ENCODE measurements at places on chromosomes 13 and 19.

- no peak for DNase-seq
Observed at GRCh38 chr13:63409791-63410351, 1994.2 kb upstream of the PCDH20 start.

GRCh38 chr13:26460648-26461047 is 96.8 kb upstream of the WASF3 start:
- peak; percentile 88 for DNase-seq

GRCh38 chr19:9868983-9869617 is 34.0 kb downstream of the PIN1 start:
- DNase-seq = no peak

DNA sequence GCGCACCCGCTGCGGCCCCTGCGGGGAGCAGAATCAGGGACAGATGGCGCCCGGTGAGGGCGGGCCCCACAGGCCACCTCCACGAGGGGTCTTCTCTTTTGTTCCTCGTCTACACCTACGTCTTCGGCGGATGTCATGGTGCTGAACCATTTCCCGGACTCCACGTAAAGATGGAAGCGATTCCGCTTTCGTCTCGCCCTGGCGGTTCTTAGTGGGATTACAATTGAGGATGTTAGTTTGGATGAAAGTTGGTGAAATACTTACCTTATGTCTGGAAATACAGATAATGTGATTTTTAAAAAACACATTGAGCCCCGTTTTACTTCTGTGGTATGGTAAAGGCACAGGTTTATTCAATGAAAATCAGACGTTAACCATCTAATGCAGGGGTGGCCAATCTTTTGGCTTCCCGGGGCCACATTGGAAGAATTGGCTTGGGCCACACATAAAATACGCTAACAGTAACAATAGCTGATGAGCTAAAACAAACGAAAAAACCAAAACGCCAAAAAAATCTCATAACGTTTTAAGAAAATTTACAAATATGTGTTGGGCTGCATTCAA is 1.4 kb upstream of the ZMYM5 start:
- no peak for DNase-seq

- DNase-seq = no peak
Observed at GRCh38 chr13:66774046-66774445, 456.1 kb downstream of the PCDH9 start.

GRCh38 chr19:55266404-55266803 is 7.6 kb upstream of the PPP6R1 start:
- no peak for DNase-seq

GRCh38 chr19:29676586-29676985 is 11.3 kb downstream of the PLEKHF1 start:
- peak; percentile 53 for DNase-seq

- DNase-seq = no peak
Observed at GRCh38 chr13:76804801-76805200, 81.4 kb downstream of the KCTD12 start.

- DNase-seq = no peak
Observed at GRCh38 chr13:78319101-78319627, 284.2 kb downstream of the POU4F1 start.

DNA sequence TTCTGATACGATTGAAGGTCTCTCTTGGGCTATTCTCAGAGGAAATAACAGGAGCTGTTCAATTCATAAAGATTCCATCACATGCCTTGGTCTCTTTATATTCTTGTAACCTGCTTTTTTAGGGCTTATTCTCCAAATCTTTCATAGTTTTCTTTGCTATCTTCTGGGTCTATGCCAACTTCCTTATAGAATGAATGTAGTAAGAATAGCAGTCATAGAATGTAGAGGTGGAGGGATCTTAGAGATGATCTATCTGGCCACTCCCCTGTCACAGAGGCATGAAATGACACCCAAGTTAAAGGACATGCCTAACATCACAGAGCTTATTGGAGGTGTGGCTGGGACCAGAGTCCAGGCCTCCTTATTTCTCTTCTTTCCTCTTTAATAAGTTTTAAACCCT is 13.2 kb downstream of the LCP1 start:
- DNase-seq = no peak

- peak; percentile 96 for DNase-seq
Observed at GRCh38 chr19:56839652-56840450, 675 bp downstream of the PEG3 start.

Measured in right cardiac atrium (tissue), 5 donors.